ENCODE measurements at places on chromosomes 1 and 21.

DNA sequence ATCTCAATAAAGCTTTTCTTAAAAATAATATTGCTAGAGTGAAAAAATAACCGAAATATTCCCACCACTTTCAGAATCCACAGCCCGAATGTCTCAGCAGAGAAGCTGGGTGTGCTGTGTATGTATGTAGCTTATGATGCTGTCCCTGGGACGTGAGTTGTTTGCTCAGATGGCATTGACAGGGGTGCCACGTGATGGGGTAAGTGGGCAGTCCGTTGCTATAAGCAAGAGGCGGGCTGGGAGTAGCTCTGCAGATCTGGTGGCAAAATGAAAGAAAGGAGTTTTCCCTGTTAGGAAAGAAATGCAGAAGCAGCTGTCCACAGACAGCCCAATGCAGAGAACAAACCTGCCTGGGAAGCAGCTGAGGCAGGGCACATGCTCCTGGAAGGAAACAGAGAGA, 3.8 kb upstream of the FAM20B start:
- DNase-seq, result no peak

DNA sequence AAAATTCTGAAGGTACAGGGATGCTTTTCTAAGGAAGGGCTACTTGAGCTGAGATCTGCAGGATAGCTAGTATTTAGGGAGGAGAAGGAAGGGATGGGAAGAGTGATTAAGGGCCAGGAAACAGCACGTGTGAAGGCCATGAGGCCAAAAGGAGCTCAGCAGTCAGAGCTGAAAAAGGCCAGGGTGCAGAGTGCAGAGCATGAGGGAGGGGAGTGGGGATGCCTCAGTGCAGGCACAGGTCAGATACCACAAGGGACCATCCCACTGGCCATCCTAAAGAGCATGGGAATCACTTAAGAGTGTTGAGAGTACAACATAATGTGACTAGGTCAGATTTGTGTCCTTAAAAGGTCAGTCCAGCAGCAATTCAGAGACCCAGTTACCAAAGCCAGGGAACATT, 16.0 kb downstream of the LRRN2 start:
- no peak for DNase-seq

- DNase-seq, result peak; percentile 52
Observed at GRCh38 chr1:25774921-25775771, 24.8 kb upstream of the SELENON start.

DNA sequence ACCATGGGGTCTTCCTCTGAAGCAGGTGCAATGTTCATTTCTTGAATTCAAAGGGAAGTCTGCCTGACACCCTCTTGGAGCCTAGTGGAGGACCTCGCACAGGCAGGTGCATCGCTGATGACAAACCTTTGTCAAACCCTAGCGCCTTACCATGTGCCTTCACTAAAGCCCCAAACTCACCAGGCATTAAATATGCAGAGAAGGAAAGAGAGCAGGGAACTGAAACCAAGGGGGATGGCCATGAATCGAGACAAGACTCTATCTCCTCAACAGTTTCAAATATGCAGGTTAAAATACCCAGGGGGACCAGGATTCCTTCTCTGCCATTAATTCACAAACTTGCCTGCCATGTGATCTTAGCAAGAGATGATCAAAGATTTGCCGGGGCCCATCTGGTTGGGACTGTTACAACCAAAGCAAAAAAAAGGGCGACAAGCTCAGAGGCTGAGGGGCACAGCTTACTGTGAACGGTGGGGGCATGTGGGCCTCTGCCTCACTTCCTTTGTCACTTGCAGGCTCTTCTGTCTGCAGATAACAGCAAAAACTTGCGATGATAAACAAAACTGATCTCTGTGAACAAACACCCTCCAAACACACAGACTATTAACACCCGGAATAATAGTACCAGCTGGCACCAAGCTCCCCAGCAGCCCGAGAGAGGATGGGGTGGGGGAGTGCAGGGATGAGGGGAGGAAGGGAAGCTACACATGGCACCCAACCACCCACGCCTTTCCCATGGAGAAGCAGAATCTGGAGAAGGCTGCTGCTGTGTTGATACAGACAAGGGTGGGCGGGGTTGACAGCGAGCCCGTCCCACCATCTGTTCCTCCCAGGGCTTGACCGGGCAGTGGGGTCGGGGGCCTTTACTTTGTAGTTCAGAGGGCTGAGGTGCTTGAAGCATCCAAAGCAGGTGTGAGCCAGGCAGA, 33.9 kb downstream of the TMEM63A start:
- DNase-seq, result no peak

DNA sequence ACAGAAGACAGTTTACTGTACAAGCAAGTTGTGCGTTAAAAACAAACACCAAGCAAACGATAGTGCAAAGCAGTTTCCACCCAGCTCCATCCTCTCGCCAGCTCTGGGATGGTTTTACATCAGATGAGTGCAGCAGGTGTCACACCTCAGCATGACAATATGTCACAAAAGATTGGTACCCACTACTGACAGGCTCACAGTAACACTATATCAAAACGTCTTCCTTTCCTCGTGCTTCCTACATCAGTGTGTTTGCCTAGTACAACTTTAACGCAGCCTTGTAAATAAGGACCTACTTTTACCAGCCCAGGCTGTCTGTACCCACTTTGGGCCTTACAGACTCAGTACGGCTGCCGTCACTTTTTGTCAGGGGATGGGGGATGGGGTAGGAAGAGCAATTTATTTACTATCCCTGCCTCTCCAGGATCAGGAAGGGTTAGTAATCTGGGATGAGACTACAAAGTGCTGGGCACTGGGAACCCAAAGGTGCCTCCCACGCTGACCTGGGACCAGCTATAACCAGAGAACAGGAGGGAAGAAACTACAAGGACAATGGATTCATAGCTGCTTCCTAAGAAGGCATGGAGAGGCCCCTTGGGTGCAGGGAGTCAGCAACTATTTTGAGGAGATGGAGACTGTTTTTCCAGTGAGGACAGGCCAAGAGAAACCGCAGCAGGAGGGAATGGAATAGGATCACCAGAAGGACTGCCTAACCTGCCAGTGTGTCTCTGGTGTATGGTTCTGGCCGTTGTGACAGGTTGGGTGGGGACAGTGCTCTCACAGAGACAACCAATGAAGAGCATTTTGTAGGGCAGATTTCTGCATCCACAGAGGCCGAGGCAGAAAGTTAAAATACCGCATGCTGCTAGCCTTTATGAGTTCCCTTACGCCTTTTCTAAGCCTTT, 30.2 kb downstream of the RUNX3 start:
- no peak for DNase-seq

GRCh38 chr1:21012937-21013336, 163.8 kb downstream of the EIF4G3 start:
- DNase-seq, result no peak

DNA sequence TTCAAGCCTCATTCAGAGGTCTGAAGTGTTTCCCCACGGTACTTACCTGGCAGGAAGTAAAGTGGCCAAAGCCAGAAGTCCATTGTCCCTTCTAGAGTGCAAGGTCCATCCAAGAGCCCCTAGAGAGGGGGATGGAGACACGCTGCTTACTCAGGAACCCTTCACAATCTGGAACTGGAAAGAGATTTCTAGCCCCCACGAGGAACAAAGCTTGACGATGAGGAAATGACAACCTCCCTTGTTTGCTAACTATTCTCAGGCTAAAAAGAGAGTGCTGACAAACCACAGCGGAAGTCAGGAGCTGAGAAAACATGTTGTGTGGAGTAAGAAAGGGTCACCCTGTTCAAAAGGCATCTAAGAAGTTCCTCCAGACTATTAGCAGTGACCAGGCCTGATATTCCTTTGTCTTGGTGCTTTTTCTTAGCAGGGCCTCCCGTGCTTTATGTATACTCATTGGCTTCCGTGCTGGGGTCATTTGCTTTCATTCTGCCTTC, at the start of gene FCMR:
Gene FCMR, minus strand, starts transcription at position 170 of the 494 bp plus-strand sequence. Its CDS starts 87 bp downstream, at position 83.
- DNase-seq, result no peak

DNA sequence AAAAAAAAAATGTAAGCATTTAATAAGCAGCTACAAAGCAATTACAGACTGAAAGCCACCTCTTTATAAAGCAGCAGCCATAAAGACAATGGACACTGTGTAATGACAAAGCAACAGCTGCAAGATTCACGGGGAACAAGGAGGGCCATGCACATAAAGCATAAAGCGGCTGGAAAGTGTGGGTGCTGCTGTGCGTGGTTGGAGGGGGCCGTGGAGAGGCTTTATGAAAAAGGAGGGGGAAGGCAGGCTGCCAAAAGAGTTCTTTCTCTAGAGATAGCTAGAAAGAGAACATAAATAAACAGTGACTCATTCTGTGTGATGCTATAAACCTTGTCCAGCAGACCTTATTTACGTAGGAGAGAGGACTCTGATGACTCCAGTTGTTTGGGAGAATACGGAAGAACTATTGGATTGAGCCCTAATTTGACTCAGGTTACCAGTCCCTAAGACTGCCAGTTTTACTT, 49.3 kb downstream of the ADAMTS1 start:
- no peak for DNase-seq

GRCh38 chr1:236159704-236160539, 17.6 kb downstream of the GPR137B start:
- DNase-seq, result no peak

DNA sequence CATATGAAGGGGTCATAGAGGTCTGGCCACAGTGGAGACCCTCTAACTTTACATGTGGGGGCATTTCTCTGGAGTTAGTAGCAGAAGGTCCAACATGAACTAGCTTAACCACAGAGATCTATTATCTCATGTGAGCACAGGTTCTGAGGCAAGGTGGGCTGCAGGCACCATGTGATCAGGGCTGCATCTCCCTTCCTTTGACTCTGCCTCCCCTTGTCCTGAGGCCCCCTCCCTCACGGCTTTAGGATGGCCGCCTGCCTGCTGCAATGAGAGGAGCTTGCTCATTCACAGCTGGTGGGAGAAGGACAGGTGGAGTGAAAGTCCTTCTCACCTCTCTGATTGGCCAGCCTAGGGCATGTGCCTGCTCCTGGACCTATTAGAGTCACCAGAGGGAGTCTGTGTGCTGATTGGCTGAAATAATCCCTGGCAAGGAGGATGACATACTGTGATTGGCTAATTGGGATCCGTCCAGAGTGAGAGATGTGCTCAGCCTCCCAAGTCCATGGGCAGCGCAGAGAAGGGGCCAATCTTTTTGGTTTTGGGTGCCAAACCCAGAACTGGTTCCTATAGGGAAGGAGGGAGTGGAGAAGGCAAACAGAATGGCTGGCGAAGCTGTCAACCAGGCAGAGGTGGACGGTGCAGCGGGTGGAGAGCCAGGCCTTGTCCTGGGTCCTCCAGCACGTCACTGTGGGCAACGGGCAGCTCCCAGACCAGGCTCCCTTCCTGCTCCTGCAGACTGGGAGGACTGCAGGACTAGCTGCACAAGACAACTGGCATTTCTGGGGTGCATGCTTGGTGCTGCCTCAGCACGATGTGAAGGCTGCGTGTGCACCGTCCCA, 39.4 kb upstream of the C1orf174 start:
- DNase-seq, result no peak

DNA sequence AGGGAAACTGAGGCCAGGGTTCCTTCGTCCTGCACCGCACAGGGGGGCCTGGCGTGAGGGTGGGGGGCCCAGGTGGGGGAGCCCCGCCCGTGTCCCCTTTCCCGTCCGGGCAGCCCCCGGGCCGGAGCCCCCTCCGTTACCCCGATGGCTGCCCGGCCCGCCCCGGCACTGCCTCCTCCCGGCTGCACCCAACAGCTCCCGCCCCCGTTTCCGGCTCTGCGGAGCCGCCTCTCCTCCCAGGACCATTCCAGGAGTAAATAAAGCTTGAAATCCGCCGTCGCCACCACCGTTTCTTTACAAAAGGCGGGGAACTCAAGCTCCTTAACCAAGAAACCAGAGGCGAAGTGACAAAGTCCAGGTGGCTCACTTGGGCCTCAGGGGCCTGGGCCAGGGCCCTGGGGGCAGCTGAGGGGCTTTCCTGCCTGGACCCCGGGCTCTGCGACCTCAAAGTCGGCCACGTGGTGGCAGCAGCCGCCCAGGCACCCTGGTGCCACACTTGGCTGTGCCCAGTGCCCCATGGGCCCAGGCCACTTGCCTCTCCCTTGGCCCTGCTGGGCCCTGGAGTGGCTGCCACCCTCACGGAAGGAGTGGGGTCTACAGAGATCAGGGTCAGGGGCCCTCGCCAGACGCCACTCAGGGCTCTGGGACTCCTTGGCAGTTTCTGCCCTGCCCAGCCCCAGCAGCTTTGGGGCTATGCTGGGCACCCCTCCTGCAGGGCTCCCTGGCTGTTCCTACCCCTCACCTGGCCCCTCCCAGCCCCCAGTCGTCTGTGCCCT, 514 bp upstream of the FAAP20 start:
- DNase-seq, result peak; percentile 90

- no peak for DNase-seq
Observed at GRCh38 chr1:229726061-229726460, 100.0 kb downstream of the URB2 start.

GRCh38 chr1:198883184-198883583, 244.3 kb downstream of the PTPRC start:
- no peak for DNase-seq

- no peak for DNase-seq
Observed at GRCh38 chr1:192916021-192916420, 107.2 kb downstream of the RGS2 start.

GRCh38 chr1:240967070-240967724, 355.2 kb upstream of the GREM2 start:
- no peak for DNase-seq

GRCh38 chr1:92043621-92044020, 13.8 kb downstream of the EPHX4 start:
- DNase-seq, result no peak

GRCh38 chr1:38547321-38547720, 312.3 kb downstream of the RRAGC start:
- no peak for DNase-seq

GRCh38 chr1:21539933-21540332, 30.7 kb downstream of the ALPL start:
- no peak for DNase-seq

DNA sequence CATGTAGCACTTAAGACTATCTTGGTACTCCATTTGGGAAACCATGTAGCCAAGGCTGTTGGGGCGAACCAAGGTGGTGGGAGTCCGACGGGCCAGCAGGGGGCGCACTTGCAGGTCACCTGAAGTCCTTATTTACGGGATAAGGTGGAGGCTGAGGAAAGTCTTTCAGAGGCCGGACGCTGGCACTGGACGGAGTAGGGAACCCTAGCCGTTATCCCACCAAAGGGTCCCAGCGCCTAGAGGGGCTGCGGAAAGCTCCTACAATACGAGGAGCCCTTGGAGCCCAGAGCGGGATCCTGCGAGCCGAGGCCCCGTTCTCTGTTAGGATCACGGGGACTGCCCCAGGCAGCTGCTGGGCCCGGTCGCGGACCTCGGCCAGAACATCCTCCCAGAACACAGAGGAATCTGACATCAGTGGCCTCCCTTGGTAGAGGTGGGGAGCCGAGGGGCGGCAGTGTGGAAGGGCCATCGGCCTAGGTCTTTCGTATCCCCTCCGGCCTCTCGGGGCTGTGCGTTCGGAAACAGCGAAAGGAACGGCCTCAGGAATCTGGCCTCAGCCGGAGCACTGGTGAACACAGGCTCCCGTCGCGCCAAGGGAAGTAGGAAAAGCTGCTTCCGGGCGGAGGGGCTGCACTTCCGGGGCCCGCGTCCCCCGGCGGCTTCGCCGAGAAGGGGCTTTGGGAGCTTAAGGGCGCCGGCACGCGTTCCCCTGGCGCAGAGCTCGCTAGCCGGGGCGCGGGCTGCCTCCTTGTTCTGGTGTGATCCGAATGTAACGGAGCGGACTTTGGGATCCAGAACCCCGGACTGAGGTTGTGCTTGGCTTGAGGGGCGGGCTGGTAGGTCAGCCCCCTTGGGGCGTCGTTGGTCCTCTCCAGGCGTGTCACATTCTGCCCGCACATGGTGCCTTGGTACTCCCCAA, 29.9 kb upstream of the RPTN start:
- DNase-seq, result peak; percentile 67
